Activated CD4-positive, alpha-beta T cell treated with anti-CD3 and anti-CD28 coated beads for 24 hours (primary cell): ENCODE measurements at places on chromosomes 3 and 15.

DNA sequence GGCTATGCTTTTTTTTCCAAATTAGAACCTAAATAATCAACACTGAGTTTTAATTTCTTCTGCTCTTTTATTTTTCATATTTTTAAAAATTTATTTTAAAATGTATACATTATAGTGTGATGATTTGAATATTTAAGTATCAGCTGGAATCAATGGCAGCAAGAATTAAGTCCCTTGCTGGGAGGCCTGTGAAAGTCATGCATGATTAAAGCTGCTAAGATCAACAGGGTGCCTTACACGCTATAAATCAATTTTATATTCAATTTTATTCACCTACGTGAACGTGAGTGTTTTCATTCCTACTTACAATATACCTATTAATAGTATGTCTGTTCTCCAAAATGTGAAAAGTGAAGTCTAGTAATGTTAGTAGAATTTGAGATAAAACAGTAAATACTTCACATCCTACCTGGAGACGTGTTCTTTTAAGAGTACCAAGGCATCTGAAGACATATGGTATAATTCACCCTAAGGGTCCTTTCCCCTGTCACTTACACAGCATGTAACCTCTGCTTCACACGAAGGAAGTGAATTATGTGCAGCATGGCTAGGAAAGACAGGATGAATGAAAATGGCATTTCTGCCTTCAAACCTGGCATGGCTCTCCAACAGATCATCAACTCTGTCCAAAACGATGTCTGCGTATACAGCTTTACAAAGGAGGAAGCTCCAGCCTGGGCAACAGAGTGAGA is 640.4 kb upstream of the ROBO1 start:
- no peak for DNase-seq

DNA sequence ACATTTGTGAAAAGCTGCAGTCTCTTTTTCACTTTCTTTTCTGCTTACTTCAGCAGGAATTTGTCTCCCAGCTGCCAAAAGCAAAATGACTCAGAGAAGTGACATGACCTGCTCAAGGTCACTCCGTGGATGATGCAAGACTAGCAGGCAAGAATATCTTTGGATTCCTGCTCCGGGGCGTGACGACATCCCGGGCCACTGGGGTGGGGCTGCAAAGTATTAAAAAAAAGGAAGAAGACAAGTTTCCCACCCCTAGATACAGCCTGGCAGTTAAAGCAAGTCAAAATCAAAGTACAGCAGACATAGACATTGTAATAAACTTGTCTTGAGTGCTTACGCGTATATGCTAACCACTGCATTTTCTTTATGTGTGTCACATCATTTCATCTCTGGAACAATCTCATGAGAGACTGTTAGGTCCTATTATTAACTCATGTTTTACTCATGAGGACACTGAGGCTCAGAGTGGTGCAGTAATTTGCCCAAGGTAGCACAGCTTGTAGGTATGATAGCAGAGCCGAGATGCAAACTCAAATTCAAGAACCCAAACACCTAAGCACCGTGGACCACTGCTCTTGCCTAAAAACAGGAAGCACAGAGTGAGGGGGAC is 485.2 kb upstream of the PROK2 start:
- no peak for DNase-seq

- DNase-seq = no peak
Observed at GRCh38 chr15:79082363-79083070, 8.1 kb downstream of the RASGRF1 start.

DNA sequence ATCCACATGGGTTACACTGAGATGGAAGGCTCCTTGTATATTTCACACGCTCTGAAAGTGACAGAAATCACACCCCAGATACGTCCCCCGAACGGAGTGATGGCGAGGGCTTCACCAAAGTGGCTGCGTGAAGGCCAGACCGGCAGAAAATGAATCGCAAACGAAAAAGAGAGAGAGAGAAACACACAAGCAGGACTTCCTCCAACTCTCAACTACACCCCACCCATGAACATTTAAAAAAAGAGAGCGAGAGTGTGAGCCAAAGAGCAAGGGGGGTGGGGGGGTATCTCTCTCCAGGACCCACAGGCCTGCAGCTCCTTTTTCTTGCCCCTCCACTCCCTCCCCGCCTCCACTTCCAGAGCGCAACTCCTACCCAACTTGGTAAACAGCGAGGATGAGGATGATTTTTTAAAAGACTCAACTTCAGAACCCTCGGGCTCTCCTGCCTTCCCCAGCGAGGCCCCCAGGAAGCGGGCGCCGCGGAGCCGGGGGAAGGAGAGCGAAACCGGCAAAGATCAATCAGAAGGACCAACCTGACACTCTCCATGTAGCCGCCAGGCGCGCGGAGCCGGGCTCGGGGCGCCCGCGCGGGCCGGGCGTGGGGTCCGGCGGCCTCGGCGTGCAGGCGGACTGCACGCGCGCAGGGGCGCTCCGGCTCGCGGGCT is 519.1 kb downstream of the FOXP1 start:
- DNase-seq = no peak

DNA sequence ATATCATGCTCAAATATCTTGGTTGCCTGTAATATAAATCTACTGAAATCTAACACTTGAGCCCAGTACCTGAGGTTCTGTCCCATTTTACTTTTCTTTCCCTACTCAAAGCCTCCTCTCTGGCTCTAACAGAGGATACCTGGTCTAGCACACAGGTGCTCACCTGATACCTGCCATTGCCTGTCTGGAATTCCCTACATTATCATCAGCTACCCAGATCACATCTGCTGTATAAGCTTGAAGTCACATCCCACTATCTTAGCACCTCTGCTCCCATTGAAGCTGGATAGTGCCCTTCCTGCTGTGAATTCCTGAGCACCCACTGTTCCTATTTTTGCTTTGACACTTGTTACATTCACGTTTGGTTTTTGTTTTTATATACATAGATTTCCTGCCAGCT is 30.5 kb downstream of the GYG1 start:
- DNase-seq = no peak

DNA sequence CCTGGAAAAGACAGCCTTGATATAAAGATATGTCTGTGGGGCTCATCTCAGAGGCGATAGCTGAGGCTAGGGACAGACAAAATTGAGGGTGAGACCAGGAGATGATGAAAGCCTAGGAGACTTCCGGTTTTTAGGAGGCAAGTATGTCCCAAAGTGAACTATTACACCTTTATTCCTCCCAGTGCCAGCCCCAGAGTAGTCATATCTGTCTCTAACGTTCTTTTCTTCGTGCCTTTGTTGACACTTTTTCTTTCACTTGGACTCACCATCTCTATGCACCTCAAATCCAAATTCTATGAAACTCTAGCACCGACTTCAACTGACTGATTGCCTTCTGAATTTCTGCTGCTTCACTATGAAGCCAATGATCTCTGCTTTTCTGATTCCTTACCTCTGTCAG is 93.8 kb upstream of the RASGRP1 start:
- DNase-seq = no peak

GRCh38 chr3:9074079-9074478 is 110.8 kb upstream of the RAD18 start:
- no peak for DNase-seq

DNA sequence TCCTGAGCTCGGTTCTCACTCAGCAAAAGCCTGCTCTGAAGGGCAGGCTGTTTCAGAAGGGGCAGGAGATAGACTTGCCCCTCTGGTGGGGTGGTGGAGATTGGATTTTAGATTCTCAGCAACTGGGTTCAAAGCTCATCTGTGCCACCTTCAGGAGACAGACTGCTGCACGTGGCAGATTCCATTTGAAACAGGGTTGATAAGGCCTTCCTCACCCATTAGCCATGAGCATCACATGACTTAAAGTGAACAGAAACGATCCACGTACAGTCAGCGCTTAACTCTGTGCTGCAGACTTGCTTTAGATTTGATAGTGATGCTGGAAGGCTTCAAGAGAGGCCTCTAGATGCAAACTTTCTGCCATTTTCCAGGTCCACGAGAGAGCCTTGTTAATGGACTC is 35.0 kb upstream of the MGLL start:
- no peak for DNase-seq

GRCh38 chr3:61283876-61284275 is 32.6 kb upstream of the FHIT start:
- no peak for DNase-seq

DNA sequence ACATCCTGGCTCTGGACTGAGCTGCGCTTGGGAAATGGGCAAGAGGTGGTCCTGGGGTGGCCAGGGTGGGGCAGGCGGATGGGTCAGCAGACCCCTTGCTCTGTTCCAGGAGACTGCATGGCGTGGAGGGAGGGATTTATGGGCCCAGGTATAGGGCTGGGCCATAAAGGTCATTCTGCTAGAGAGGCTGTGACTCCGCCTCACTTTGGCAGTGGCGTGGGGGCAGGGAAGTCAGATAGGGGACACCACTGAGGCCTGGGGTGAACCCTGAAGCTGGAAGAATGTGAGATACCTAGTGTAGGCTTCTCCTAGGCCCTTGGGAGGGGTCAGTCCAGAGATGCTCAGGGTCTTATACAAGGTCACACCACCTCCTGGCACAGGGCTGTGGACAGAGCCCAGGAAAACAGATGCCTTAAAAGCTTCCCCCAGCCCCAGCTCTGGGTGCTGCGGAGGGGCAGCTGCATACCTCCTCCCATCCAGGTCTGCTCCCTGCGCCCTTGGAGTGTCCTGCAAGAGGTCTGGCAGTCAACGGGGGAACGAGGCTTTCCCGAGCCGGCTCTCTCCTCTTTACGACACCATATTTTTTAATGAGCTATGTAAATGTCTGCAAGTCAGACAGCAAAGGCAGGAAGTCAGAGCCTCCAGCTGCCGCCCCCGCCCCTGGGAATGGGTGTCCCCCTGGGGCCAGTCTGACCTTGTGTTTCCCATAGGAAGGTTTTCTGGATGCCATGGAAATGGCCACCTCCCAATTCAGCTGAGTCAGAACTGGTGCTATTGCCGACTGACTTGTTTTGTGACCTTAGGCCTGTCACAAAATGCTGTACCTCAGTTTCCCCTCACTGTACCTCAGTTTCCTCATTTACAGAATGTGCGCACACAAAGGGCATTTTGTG is 26.3 kb downstream of the LINGO1 start:
- no peak for DNase-seq

DNA sequence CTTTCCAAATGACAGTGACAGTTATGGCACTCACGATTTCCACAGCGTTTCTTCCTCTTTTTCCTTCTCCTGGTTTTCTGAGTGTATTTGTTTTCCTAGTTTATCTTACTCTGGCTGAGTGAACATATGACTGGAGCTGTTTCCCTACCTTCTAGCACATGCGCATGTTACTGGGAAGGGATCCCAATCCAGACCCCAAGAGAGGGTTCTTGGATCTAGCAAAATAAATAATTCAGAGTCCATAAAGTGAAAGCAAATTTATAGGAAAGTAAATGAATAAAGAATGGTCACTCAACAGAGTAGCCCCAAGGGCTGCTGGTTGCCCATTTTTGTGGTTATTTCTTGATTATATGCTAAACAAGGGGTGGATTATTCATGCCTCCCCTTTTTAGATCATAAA is 23.8 kb downstream of the METTL6 start:
- DNase-seq = no peak

DNA sequence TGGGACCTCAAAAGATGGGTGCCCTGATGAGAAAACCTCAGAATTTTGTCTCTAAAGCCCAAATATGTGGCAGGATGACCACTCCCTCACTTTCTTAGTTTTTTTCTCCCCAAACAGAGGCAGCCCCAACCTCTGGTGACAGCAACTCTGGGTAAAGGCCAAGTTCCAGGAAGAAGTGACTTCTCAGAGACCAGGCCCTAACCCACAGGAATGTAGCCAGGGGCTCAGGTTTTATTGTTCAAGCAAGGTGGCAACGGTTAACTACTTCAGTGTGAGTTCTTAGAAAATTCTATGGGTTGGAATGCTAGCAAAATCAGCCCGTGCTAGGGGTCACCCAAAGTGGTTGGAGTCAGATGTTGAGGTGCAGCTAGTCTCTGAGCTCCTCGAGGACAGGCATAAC is 5.1 kb upstream of the DNAJA4 start:
- no peak for DNase-seq

DNA sequence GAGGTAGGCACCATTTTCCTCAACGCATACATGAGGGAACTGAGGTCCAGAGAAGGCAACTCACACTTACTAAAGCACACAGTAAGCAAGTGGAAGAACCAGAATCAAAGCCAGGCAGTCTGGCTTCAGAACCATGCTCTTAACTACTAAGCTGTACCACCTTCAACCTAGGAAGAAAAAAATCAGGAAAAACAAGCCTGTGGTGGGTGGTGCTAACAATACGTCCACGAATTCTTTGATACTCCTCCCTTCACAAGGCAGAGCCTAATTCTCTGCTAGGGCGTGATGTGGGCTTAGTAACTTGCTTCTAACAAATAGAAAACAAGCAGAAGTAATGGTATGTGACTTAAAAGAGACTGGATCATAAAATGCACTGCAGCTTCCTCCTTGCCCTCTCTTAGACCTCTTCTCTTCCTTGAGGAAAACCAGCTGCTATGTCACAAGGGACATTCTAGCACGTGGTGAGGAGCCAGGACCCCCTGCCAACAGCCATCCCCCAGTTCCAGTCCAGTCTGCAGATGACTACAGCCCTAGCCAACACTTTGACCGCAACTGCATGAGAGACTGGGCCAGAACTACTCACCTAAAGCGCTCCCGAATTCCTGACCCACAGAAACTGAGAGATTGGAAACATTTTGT is 36.9 kb downstream of the HACD2 start:
- no peak for DNase-seq

DNA sequence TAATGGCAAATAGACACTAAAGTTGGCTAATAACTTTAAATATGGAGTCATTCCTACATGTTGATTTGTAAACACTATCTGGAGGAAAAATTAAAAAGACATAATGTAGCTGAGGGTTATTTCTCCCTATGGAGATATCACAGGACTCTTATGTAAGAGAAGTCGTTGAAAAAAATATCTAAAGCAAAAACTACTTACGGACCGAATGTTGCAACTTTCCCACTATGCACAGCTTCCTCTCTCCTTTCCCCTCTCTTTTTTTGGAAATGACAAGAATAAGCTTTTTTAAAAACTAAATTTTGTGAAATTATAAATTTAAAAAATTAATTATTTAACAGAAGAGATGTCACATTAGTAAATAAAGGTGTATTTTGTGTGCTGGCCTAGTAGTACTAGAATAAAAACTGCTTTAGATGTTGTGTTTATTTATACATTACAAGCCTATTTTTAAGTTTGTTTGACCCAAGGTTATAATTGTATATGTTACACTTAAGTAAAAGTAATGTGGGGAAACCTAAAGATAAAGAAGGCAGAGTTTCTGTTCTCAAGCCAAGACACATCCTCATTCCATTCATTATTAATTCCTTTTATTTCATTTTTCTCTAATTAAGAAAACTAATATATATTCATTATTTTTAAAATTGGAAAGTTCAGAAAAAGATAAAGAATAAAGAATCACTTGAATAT is 20.7 kb upstream of the PPARG start:
- no peak for DNase-seq

DNA sequence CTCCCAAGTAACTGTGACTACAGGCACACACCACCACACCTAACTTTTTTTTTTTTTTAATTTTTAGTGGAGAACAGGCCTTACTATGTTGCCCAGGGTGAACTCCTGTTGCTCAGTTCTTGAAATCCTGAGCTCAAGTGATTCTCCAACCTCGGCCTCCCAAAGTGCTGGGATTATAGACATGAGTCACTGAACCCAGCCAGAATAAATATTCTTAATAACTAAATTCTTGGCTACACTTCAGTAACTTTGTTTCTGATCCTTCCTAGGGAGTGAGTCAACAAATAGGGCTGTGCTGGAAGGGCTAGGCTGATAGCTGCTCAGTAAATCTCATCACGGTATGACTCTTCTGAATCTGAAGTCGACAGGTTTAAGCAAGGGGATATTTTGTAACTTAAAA is 56.6 kb downstream of the P3H2 start:
- no peak for DNase-seq

GRCh38 chr3:124428372-124429128 is 301.7 kb upstream of the UMPS start:
- no peak for DNase-seq
